ENCODE measurements at places on chromosomes 13 and 19. TPM values are rescaled to one million over a fixed set of nuclear protein-coding genes. Genes with fewer than 3 reads are reported as not detected.
A peak's percentile ranks its signal among the peaks of the same experiment; 100 is the strongest.

- H3K27me3 ChIP-seq = peaks cover 46% of the 10 kb centered on the region
- no peak overlapping the region for H3K4me3 ChIP-seq
- H3K27ac ChIP-seq = no peak overlapping the region
Measured at GRCh38 chr13:36788276-36788675, 30.7 kb upstream of the RFXAP start.

DNA sequence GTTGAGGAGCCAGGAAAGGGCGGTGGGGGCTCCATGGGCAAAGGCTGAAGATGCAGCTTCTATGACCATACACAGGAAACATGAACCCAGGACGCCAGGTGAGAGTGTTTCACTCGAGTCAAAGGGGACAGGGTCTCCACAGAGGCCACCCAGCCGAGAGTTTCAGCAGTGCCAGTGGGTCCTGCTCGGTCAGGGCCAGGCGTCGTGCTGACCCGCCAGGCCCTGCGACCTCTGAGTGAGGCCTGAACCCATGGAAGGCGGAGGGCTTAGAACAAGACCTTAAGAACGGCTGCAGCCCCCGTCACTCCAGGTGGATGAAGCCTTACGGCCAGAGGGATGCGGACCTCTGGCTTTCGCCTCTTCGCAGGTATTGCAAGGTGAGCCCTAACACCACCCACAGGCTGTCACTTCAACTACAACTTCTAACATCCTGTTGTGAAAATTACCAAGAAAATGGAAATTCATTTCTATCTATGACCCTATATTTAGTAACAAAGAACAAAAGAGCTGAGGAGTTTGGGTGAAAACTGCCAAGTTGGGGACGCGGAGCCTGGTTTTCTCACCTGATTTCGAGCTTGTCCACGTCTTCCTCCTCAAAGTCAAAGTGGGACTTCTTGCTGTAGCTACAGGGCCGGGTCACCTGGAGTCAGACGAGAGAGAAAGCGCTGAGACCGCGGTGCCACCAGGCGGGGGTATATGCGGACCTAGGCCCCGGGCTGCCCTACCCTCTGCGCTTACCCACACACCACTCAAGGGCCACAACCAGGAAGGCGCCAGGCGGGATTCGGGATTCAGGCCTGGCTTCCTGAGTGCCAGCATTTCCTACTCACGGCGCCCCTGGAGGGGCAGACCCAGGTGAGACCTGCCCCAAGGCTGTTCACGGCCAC lies 50.1 kb upstream of the C13orf46 start:
- no peaks in the 10 kb centered on the region for H3K27me3 ChIP-seq
- H3K36me3 ChIP-seq = no peaks in the 10 kb centered on the region
- H3K27ac ChIP-seq = peak overlapping the region; percentile 75
- peaks cover 6% of the 10 kb centered on the region for H3K4me1 ChIP-seq
- DNase-seq = no peak
- no peak overlapping the region for H3K4me3 ChIP-seq

- H3K27ac ChIP-seq = peak overlapping the region; percentile 79
- no peaks in the 10 kb centered on the region for H3K27me3 ChIP-seq
- H3K36me3 ChIP-seq = peaks cover 4% of the 10 kb centered on the region
- peaks cover 36% of the 10 kb centered on the region for H3K4me1 ChIP-seq
Measured at GRCh38 chr19:8004723-8005513, 523 bp downstream of the ELAVL1 start.

GRCh38 chr13:32045982-32046785 lies 14.6 kb downstream of the FRY start:
- no peaks in the 10 kb centered on the region for H3K27me3 ChIP-seq
- no peak for DNase-seq
- peaks cover 5% of the 10 kb centered on the region for H3K36me3 ChIP-seq

- peak overlapping the region; percentile 1 for H3K27ac ChIP-seq
- H3K4me1 ChIP-seq = peaks cover 45% of the 10 kb centered on the region
- DNase-seq = no peak
- H3K4me3 ChIP-seq = no peak overlapping the region
- no peaks in the 10 kb centered on the region for H3K27me3 ChIP-seq
Measured at GRCh38 chr13:32045537-32045936, 14.0 kb downstream of the FRY start.

DNA sequence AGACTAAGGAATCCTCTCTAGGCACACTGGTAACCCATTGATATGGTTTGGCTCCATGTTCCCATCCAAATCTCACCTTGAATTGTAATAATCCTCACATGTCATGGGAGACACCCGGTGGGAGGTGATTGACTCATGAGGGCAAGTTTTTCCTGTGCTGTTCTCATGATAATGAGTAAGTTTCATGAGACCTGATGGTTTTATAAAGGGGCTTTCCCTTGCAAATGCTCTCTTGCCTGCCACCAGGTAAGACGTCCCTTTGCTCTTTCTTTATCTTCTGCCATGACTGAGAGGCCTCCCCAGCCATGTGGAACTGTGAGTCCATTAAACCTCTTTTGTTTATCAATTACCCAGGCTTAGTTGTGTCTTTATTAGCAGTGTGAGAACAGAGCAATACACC lies 81.4 kb upstream of the GPC6 start:
- no peaks in the 10 kb centered on the region for H3K27me3 ChIP-seq
- no peaks in the 10 kb centered on the region for H3K36me3 ChIP-seq
- H3K4me1 ChIP-seq = no peaks in the 10 kb centered on the region
- H3K27ac ChIP-seq = no peak overlapping the region
- DNase-seq = no peak

DNA sequence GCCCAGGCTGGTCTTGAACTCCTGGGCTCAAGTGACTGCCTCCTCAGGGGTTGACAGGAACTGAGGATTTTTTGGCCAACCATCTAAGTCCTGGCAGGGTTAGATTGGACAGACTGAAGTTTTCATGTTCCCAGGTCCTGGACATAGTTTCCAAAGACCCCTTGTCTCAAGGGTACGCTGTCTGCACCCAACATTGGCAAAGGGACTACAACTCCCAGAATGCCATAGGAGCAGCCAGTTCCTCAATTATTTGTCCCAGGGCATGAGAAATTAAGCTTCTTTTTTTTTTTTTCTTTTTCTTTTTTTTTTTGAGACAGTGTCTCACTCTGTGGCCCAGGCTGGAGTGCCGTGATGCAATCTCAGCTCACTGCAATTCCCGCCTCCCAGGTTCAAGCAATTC lies 6.9 kb downstream of the GYS1 start:
- H3K4me1 ChIP-seq = peaks cover 19% of the 10 kb centered on the region
- H3K27me3 ChIP-seq = no peaks in the 10 kb centered on the region
- no peak for DNase-seq
- H3K27ac ChIP-seq = no peak overlapping the region
- no peak overlapping the region for H3K4me3 ChIP-seq

DNA sequence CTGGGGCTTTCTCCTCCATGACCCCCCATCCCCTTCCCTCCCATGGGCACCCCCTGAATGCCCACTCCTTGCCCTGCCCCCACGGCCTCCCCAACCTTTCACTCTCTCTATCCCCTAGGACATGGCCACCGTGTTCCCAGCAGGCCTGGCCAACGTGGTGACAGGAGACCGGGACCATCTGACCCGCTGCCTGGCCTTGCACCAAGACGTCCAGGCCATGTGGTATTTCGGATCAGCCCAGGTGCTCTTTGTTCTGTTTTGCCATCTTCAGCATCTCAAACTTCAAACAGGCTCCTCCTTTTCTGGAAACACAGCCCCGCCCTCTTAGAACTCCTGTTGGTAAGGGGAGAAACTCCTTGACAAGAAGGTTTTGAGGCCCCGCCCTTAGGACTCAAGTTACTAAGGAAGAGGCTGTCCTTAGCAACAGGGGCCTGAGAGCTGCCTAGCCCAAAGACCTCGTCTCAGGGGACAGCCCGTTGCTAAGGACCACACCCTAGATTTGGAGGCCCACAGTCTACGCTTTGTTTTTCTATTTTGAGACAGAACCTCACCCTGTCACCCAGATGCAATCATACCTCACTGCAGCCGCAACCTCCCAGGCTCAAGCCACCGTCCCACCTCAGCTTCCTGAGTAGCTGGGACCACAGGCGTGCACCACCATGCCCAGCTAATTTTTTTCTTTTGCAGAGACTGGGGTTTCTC lies 5.1 kb upstream of the FLT3LG start:
- H3K4me1 ChIP-seq = peaks cover 23% of the 10 kb centered on the region
- peak overlapping the region; percentile 96 for H3K27ac ChIP-seq
- H3K27me3 ChIP-seq = no peaks in the 10 kb centered on the region
- H3K4me3 ChIP-seq = peak overlapping the region; percentile 88
- peak; percentile 86 for DNase-seq

DNA sequence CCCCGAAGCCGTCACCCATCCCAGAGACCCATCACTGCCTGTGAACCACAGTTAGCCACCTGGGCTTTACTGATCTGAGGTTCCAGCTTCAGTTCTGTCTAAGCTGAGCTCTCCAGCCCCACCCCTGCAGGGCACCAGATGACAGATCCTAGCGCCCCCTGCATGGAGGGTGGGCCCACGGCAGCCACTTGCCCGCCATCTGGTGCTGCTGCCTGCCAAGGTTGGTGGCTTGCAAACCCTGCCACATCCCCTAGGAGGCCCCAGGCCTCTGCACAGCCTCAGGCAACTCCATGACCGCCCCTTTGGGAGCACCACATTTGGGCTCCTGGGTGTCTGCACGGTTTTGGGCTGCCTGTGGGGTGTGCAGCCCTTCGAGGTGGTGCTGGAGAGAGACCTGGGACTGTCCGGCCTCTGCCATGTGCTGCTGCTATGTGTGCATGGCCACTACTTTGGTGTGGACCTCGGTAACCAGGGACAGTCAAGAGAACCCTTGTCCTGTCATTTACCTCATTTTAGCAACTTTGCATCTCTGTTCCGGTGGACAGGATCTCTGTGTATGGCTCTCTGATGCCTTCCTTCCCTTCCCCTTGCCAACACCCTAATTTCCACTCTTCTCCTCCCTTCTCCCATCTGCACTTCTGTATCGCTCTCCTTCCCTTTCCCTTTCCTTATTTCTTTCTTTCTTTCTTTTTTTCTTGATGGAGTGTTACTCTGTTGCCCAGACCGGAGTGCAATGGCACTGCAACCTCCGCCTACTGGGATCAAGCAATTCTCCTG lies 17.4 kb upstream of the SDHAF1 start:
- DNase-seq = no peak
- peaks cover 2% of the 10 kb centered on the region for H3K36me3 ChIP-seq
- H3K27me3 ChIP-seq = peaks cover 31% of the 10 kb centered on the region
- H3K4me3 ChIP-seq = no peak overlapping the region

DNA sequence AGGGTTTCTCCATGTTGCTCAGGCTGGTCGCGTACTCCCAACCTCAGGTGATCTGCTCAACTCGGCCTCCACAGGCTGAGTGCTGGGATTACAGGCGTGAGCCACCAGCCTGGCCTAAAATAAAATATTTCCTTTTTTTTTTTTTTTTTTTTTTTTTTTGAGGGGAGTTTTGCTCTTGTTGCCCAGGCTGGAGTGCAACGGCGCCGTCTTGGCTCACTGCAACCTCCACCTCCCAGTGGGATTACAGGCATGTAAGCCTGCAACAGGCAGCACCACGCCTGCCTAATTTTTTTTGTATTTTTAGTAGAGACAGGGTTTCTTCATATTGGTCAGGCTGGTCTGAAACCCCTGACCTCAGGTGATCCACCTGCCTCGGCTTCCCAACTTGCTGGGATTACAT lies 4.9 kb downstream of the ZNF506 start:
- no peaks in the 10 kb centered on the region for H3K27me3 ChIP-seq
- peak overlapping the region; percentile 57 for H3K4me3 ChIP-seq
- H3K36me3 ChIP-seq = peaks cover 7% of the 10 kb centered on the region
- peak overlapping the region; percentile 99 for H3K27ac ChIP-seq
- no peak for DNase-seq

DNA sequence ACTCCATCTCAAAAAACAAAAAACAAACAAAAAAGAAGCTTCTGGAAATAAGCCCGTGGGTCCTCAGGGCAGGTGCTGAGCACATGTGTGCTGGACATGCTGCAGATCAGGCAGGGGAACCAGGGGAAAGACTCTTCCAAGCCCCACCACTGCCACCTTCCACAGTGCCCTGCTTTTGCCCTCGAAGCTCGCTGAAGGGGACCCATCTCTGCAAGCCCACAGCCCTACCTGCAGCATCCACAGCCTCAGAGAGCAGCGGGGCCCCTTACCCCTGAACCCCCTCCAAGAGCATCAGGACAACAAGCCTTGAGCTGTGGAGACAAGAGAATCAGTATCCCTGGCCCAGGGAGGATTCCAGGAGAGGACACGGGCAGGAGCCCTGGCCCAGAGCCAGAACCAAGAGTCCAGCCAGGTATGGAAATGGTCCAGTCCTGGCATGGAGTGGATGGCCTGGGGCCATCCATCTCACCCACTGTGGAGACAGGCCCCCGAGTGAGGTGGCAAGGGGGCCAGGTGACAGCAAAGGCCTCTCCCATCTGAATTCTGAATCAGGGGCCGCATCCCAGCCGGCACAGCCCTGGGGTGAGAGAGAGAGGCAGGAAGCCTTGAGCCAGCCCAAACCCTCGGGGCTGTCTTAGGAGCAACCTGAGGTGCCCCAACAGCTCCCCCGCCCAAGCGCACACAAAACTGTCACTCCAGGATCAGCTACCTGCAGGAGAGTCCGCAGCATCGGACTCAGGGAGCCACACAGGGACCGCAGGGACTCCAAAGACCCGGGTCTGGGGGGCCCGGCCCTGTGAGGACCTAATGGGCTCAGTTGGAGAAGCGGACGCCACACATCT lies 51.8 kb upstream of the TPM4 start:
- no peaks in the 10 kb centered on the region for H3K4me1 ChIP-seq
- no peaks in the 10 kb centered on the region for H3K27me3 ChIP-seq
- no peak for DNase-seq
- no peaks in the 10 kb centered on the region for H3K36me3 ChIP-seq
- no peak overlapping the region for H3K4me3 ChIP-seq
- H3K27ac ChIP-seq = no peak overlapping the region

GRCh38 chr13:104810242-104810641 lies 1725.2 kb downstream of the EFNB2 start:
- H3K4me3 ChIP-seq = no peak overlapping the region
- H3K27ac ChIP-seq = no peak overlapping the region

DNA sequence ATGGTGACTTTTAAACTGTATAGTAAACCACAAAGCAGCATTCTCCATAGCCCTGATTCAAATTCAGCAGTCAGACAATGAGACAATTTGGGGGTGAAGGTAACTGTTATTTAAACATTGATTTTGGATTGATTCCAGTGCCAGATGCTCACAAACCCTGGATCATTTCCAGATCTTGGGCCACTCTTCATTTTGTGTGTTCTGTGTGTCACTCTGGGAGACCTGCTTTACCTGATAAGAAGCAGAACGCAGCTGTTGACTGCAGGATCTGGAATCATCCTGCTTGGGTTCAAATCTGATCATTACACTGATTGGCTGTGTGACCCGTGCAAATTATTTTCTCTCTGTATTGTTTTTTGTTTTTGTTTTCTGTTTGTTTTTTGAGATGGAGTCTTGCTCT lies 4.0 kb upstream of the PCDH8 start:
- no peak overlapping the region for H3K27ac ChIP-seq
- no peak overlapping the region for H3K4me3 ChIP-seq
- H3K4me1 ChIP-seq = peaks cover 6% of the 10 kb centered on the region

GRCh38 chr19:7953576-7953975 lies 10.1 kb upstream of the TIMM44 start:
- no peak overlapping the region for H3K4me3 ChIP-seq
- H3K4me1 ChIP-seq = peaks cover 6% of the 10 kb centered on the region
- no peaks in the 10 kb centered on the region for H3K36me3 ChIP-seq
- no peak for DNase-seq
- no peak overlapping the region for H3K27ac ChIP-seq
- H3K27me3 ChIP-seq = no peaks in the 10 kb centered on the region

Gene GPI
- 122 TPM for total RNA-seq

Gene SPACA4
- total RNA-seq = not detected
